ENCODE measurements at places on chromosomes 12 and 14.

DNA sequence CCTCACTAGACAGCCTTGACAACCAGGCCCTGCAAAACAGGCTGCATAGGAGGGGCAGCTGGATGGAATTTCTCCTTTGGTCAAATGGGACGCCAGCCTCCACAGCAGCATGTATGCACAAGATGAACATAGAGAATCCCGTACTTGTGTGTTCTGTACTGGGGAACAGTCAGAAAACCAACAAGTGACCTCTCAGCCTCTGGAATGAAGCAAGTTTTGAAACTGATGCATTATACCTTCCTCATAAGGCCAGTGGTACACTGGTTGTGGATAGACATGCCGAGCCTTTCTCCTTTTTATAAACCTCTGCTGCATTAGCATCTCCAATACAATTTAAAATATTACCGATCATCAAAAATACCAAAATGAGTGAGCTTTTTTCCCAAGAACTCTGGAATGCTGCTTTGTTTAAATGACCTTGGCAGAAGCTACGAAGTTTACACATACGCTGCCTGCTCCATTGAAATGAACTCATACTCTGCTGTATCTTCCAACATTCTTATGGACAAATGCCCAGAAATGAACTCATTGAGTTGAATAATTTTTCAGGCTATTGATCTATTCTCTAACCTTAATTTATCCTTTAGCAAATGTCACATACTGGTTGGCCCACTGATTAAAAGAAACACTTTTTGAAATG, 47.6 kb upstream of the FERMT2 start:
- peak; percentile 34 for DNase-seq

- no peak for DNase-seq
Measured at GRCh38 chr12:68080577-68080976, 79.0 kb downstream of the IFNG start.

DNA sequence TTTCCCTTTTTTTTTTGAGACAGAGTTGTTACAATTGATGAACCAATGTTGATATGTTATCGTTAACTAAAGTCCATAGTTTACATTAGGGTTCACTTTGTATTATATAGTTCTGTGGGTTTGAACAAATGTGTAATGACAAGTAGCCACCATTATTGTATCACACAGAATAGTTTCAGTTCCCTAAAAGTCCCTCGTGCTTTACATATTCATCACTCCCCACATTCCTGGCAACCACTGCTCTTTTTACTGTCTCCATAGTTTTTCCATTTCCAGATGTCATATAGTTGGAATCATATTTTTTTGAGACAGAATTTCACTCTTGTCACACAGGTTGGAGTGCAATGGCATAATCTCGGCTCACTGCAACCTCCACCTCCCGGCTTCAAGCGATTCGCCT, 12.5 kb downstream of the HSD17B6 start:
- no peak for DNase-seq

GRCh38 chr14:39957290-39957689, 525.1 kb upstream of the FBXO33 start:
- no peak for DNase-seq

DNA sequence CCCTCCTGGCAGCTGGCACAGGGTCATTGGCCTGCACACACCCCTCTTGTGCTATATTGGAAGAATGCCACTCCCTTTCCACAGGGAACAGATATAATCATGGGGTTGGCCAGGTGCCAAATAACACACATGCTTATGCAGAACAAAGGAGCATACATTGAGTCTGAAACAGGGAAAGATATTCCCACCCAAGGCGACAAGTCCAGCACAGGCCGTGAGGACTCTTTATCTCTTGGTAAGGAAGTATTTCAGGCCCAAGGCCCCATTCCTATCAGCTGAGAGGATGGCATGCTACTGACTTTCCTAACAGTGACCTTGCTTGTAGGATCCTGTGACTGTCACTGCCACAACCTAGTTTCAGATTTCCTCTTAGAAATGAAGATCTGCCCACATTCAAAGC, 59.0 kb upstream of the STXBP6 start:
- no peak for DNase-seq

Measured in amniotic stem cell (primary cell).